Endothelial cell (in vitro differentiated cells): ENCODE measurements at places on chromosomes 6 and 20.

GRCh38 chr6:48027704-48028435 is 83.1 kb downstream of the PTCHD4 start:
- DNase-seq: no peak

DNA sequence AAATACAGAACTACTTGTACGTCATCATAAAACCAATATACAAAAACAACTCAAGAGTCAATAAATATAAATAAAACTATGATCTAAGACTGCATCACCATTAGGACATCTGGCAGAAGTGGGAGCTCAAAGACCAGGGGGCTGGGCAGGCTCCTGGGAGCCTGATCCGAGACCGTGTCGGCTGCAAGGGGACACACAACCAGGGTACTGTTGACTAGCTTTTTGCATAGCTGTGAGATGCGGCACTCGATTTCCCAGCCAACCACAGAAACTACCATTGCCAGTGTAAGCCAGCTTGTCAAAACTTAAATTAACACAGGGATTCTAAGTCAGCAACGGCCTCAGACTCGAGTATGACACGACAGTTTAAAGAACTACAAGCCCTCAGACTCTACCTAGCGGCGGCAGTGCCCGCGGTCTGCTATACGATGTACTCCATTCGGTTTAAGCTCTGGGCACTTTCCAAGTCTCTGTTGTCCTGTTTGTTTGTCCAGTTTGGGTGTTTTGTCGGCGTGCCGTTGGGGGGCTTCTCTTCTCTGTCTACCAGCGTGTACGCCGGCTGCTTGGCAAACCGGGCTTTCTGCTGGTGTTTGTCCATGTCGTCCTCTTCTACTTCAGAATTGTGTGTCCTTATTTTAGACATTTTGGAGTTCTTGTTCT is 34.6 kb downstream of the JAG1 start:
- no peak for DNase-seq

GRCh38 chr20:40694246-40694645 is 5.2 kb upstream of the MAFB start:
- DNase-seq: no peak

GRCh38 chr6:125722886-125723285 is 26.5 kb upstream of the HEY2 start:
- no peak for DNase-seq

- DNase-seq: no peak
Observed at GRCh38 chr6:163711615-163712565, 297.4 kb downstream of the QKI start.

- no peak for DNase-seq
Observed at GRCh38 chr6:43258807-43259686, 15.8 kb downstream of the TTBK1 start.

DNA sequence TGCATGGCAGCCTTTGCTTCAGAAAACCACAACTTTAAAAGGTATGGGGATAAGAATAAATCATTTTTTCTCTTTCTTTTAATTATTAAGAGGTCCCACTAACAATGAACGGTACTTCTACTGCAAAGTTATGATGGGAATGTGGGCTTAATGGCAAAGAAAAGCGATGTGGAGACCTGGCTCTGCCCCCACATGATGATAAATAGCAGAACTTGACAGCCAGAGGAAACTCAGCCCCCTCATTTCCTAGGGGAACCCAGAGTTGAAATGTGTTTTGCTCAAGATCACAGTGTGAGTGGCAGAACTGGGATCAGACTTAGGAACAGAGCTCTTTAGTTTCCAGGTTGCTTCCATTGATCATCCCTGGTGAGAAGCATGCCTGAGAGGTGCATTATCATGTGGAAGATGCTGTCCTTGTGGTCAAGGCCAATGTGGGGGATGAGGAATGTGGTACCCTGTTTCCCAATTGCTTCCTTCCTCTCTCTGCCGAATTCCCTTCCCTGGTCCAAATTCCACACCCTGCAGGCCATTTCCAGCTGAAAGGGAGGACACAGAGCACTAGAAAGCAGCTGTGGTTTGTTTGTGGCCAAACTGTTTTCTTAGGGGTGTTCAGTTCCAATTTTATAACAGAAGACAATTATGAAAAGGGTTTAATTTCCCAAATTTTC is 66.0 kb downstream of the BACH2 start:
- no peak for DNase-seq

- no peak for DNase-seq
Observed at GRCh38 chr20:56395166-56395565, 2.7 kb downstream of the CSTF1 start.

DNA sequence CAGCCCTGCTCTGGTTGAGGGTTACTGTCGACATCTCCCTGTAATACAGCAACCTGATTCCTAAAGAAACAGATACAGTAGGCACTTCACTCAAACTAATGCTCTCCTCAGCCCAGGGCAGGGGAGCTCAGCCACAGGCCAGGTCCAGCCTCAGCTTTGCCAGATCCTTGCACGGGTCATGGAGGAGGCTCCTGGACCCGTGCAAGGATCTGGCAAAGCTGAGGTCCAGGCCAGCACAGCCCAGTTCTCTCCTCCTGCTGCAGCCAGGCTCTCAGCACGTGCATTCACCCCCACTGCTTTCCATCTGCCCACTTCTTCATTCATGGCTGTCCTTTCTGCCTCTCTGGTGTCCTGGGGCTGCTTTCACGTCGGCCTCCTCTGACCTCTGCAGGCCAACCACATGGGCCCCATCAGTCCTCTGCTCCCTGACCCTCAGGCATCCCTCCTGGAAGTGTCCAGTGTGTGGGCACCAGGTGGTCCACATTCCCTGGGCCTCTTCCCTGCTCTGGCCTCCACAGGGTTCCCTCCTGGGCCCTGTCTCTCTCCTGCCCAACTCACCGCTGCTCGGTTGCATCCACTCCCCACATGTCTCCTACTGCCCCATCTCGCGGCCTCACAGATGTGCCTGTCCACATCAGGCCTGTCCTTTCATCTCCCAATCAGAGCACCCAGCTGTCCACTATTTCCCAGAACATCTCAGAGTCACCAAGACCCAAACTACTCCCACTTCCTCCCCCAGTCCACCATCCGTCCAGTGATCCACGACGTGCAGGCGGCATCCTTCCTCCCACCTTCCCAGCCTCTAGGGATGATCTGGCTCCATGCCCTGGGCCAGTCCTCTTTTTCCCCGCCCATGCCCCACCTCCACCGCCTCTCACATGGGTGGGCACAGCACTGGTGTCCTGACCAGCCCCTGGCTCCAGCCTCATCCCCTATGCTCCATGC is 11.8 kb upstream of the CD93 start:
- DNase-seq: no peak

- no peak for DNase-seq
Observed at GRCh38 chr6:45965792-45966191, 49.9 kb downstream of the CLIC5 start.

- no peak for DNase-seq
Observed at GRCh38 chr6:129631070-129631469, 78.9 kb downstream of the ARHGAP18 start.

GRCh38 chr6:136404007-136404406 is 114.4 kb upstream of the BCLAF1 start:
- no peak for DNase-seq

DNA sequence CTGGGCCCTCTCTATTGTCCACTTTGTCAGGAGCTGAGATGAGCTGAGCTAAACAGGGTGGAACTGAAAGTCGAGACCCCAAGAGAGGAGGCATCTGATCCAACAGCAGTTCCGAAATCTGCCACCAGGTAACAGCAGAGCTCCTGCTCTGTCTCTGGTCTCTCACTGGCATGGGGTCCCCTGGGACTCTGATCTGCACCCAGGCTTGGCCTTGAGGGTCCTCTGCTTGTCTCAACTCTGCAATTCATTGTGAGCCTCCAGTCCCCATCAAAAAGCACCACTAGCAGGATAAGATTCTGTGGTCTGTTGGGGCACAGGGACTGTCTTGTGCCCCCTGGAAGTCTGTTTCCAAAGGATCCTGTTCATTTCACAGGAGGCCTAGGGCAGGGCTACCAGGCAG is 62.5 kb upstream of the TOP1 start:
- DNase-seq: peak; percentile 40

DNA sequence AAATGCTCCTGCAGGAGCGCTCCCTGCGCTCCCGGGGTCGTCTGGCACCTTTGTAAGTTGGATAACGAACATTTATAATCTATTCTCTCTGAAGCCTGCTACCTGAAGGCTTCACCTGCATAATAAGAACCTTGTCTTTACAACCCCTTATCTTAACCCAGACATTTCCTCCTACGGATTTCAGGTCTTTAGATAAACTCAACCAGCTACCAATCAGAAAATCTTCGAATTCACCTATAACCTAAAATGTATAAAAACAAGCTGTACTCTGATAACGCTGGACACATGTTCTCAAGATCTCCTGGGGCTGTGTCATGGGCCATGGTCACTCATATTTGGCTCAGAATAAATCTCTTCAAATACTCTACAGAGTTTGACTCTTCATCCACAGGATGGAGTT is 4.1 kb upstream of the KCNK5 start:
- no peak for DNase-seq

- no peak for DNase-seq
Observed at GRCh38 chr20:18637224-18637623, 49.4 kb downstream of the DTD1 start.

- no peak for DNase-seq
Observed at GRCh38 chr20:21022925-21023324, 83.2 kb downstream of the LINC00237 start.

- DNase-seq: no peak
Observed at GRCh38 chr6:105646391-105646867, 243.5 kb upstream of the PREP start.

DNA sequence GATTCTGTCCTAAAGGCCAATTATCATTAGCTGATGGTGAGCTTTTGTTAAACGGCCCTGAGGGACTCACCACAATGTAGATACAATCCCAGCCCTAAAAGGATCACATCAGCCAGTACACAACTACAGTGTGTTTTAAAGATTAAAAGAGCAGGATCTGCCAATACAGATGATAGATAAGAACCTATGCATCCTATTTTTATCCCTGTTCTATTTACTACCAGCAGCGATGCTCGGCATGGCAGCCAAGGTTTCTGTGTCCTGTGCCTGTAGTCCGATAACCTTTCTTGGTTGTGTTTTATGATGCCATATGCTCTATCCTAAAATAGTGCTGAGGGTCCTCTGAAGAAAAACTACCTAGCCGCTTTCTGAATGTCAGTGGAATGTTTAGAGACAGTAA is 289.4 kb downstream of the PHACTR1 start:
- no peak for DNase-seq

DNA sequence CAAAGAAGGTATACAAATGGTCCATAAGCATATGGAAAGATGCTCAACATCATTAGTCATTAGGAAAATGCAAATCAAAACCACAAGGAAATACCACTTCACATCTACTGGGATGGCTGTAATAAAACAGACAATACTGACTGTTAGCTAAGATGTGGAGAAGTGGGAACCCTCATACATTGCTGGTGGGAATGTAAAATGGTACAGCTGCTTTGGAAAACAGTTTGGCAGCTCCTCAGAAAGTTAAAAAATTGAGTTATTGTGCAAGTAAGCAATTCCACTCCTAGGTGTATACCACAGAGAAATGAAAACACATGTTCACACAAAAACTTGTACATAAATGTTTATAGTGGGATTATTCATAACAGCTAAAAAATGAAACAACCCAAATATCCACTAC is 173.0 kb upstream of the JAG1 start:
- DNase-seq: no peak

DNA sequence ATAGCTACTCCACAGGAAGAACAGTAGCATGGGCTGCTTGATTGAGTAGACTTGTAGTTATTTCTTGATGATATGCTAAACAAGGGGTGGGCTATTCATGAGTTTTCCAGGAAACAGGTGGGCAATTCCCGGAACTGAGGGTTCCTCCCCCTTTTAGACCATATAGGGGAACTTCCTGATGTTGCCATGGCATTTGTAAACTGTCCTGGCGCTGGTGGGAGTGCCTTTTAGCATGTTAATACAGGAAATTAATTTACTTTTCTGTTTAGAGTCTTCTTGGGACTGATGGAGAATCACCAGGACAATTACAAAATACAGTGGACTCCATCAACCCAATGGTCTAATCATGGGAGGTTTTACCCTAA is 22.7 kb downstream of the CYP24A1 start:
- no peak for DNase-seq

DNA sequence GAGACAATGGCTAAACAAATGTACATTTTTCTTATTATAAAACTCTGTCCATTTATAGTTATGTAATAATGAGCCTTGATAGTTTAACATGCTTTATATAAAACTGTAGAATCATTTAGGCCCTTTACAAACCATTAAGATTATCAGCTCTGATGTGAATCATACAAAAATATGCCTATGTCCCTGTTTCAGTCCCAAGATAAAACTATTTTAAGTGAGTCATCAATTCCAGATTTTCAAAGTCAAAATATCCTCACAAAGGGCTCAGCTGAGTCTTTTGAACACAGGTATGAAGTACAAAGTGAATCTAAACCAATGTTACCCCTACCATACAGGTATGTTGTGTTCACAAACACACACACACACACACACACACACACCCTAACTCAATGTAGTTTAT is 88.0 kb downstream of the PTPRK start:
- DNase-seq: no peak

- DNase-seq: no peak
Observed at GRCh38 chr20:51100617-51101016, 77.7 kb upstream of the KCNG1 start.

- no peak for DNase-seq
Observed at GRCh38 chr20:12860619-12861247, 148.0 kb upstream of the SPTLC3 start.

DNA sequence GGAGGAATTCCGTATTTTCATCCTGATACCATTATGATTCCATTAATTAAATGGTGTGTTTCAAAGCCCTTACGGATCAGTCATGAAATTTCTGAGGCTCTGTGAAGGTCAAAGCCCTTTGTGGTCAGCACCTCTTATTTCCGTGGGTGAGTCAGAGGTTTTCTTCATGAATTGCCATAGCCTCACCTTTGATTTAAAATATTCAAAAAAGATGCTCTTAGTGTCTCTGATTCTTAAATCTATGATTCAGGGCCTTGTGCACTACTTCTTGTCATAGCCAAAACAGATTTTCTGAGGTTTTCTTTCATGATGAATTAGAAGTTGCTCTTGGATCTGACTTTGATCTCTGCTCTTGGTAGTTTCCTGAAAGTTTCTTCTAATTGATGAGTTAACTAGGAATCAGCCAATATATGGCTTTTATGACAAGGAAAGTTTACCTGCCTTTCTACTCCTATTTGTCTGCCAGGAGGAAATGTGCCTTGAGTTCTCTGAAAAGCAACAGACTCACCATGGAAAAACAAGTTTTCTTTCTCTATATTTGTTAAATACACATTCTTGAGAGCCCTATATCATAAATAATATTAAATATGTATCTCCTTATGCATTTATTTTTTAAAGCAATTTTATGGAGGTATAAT is 613.0 kb downstream of the UTRN start:
- DNase-seq: no peak

- no peak for DNase-seq
Observed at GRCh38 chr6:124463271-124463670, 499.0 kb upstream of the RNF217 start.

DNA sequence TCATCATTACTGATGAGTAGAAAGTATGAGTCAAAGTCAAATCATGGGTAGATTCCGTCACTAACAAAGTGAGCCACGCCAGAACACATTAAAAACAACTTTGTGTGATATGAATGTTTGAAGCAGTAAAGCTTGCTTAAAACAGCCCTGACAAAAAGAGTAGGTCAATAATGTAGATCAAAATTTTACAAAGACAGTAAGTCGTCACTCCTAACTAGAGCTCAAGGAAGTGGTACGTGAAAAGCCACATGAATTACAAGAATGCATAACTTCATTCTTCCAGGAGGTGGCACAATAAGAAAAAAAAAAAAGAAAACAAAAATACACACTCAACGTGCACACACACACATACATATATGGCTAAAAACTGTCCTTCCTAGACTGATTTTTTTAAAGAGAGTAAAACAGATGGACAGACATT is 69.9 kb downstream of the HACE1 start:
- DNase-seq: no peak
